GM12878 (cell line): ENCODE measurements at places on chromosomes 1 and 21. TPM values are rescaled to one million over a fixed set of nuclear protein-coding genes. Genes with fewer than 3 reads are reported as not detected.
A peak's percentile ranks its signal among the peaks of the same experiment; 100 is the strongest.

DNA sequence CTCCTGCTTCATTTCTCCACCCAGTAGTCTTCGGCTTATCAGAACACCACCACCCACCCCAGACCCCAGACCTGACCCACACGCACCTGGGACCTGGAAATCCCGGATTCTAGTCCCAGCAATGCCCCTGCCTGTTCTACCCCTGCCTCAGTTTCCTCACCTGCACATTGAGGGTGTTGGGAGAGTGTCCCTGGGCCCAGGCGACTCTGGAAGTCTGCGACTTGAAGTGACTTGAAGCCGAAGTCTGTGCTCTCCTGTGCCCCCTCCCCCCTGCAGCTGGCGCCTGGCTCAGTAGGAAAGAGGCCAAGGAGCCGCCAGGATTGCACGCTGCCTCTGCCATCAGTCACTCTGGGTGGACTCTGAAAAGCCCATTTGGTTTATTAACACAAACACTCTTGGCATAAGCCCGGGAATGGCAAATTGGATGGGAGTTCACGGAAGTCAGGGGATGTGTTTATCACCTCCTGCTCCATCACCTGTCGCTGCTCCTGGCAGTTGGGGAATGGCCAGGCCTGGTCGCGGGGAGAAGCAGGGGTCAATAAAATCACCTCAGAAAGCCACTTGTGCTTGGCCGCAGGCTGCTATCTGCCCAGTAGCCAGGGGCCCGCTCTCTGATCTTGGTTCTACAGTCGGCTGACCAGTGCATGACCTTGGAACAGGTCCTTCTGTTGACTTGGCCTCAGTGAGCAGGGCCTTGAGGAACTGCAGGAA, 132.7 kb downstream of the ACTL8 start:
- no peaks in the 10 kb centered on the region for H3K36me3 ChIP-seq
- no peaks in the 10 kb centered on the region for H3K4me1 ChIP-seq
- H3K4me3 ChIP-seq = no peak overlapping the region
- H3K27ac ChIP-seq = no peak overlapping the region
- H3K27me3 ChIP-seq = no peaks in the 10 kb centered on the region

DNA sequence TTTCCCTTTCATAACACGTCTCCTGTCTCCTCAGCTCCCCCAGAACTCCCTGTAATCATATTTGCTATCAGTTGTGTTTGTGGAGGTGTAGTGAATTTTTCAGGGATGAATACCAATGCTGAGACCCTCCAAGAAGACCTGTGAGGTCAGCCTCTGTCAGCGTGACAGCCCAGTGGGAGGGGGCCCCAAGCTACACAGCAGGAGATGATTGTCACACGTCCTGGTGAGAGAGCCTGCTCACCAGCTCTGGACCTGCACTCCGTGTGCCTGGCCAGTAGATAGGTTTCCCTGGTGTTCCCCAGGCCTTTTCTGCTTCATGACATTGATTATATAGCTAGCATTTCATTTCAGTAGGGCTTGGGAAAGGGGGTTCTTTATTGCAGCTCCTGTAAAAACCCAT, 421.5 kb downstream of the KIF26B start:
- no peaks in the 10 kb centered on the region for H3K4me1 ChIP-seq
- H3K36me3 ChIP-seq = no peaks in the 10 kb centered on the region
- no peak for DNase-seq
- H3K27me3 ChIP-seq = no peaks in the 10 kb centered on the region

DNA sequence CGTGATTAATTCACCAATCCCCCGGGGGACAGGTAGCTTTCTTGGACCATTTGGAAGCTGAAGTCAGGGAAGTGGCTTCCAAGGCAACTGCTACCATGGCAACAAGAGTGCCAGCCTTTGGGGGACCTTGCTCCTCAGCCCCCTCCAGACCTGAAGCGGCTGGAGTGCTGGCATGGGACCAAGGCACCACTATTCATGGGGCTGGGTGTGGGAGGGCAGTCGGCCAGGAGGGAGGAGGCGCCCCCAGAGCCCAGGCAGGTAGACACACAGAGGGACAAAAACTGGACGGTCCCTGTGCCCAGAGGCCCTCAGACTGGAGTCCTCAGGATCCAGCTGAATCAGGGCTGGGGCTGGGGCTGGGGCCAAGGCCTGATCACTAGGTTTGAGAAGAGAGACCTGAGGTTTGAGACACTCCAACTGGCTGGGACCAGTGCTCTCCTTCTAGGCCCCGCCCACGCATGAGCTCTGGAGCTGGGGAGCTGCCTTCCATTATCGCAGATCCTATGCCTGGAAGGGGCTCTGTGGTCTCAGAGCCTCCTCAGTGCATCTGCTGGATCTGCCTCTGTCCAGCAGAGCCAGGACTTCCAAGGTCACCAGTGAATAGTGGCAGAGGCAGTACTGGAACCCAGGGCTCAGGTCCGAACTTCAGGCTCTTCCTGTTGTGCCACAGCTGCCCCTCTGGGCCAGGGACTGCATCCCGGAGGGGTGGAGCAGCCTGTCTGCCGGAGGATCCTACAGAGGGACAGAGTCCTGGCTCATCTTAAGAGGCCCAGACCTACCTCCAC, 3.3 kb upstream of the KNCN start:
- no peak overlapping the region for H3K4me3 ChIP-seq
- H3K4me1 ChIP-seq = no peaks in the 10 kb centered on the region
- H3K36me3 ChIP-seq = no peaks in the 10 kb centered on the region
- no peak for DNase-seq
- H3K27ac ChIP-seq = no peak overlapping the region
- H3K27me3 ChIP-seq = peaks cover 1% of the 10 kb centered on the region; the same call in 1 of the 2 replicates

DNA sequence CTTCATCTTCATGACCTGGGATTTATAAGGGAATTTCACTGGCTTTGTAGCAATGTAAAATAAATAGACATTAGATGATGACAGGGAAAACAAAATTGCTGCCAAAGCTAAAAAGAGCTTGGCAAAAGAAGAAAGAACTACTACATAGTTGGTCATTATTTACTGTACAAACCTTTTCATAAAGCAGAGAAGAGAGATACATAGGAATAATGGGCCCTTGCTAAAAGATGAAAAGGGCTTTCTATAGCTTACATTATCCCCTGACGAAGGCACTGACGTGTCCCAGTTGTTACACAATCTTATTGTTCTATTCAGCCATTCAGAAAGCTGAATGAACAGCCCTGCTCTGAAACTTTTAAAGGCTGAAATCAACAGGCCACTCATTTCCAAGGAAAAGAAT, 57.1 kb downstream of the ZC3H11B start:
- H3K27ac ChIP-seq = no peak overlapping the region
- H3K4me1 ChIP-seq = no peaks in the 10 kb centered on the region
- no peaks in the 10 kb centered on the region for H3K36me3 ChIP-seq
- peaks cover 2% of the 10 kb centered on the region; the same call in 1 of the 2 replicates for H3K27me3 ChIP-seq

DNA sequence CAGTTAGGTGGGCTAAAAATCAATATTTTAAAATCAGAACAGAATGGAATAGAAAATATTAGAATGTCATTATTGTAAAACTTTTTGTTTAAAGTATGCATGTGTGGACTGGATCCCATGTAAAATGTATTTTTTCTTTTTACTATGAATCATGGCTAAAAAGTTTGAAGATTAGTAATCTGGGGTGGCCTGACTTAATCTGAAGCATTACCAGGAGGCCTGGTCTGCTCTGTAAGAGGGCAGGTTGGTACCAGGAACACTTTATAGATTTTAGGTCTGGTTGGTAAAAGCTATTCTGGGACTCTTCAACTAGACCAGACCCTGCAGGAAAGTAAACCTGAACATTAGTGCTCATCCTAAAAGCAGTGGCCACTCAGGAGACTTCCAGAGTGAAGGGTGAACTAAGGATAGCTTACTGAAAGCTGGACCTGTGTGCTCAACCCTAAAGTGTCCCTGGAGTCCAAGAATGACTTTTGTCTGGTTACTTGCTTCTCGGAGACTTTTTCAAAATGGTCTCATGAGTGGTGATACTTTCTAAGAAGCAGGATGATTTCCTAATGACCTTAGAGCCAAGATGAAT, 16.5 kb downstream of the RGL1 start:
- no peak overlapping the region for H3K27ac ChIP-seq
- H3K4me1 ChIP-seq = peaks cover 9% of the 10 kb centered on the region
- H3K36me3 ChIP-seq = no peaks in the 10 kb centered on the region; the same call in 1 of the 2 replicates
- no peaks in the 10 kb centered on the region for H3K27me3 ChIP-seq
- DNase-seq = no peak

- no peak overlapping the region for H3K4me3 ChIP-seq
- no peaks in the 10 kb centered on the region; the same call in 1 of the 2 replicates for H3K27me3 ChIP-seq
- no peak for DNase-seq
- H3K36me3 ChIP-seq = no peaks in the 10 kb centered on the region
- no peak overlapping the region for H3K27ac ChIP-seq
- H3K4me1 ChIP-seq = no peaks in the 10 kb centered on the region
Observed at GRCh38 chr21:45578176-45578801, 36.0 kb upstream of the SLC19A1 start.

DNA sequence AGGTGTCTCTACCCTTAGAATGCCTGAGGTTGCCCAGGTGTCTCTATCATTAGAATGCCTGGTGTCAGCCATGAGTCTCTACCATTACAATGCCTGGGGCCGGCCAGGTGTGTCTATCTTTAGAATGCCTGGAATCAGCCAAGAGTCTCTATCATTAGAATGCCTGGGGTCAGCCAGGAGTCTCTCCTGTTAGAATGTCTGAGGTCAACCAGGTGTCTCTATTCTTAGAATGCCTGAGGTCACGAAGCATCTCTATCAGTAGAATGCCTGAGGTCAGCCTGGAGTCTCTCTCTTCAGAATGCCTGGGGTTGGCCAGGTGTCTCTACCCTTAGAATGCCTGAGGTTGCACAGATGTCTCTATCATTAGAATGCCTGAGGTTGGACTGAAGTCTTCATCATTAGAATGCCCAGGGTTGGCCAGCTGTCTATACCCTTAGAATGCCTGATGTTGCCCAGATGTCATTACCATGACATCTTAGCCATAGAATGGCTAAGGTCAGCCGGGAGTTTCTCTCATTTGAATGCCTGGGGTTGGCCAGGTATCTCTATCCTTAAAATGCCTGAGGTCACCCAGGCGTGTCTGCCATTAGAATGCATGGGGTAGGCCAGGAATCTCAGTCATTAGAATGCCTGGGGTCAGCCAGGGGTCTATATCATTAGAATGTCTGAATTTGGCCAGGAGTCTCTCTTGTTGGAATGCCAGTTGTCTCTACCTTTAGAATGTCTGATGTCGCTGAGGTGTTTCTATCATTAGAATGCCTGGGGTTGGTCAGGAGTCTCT, 44.0 kb downstream of the RNF187 start:
- no peak overlapping the region for H3K4me3 ChIP-seq
- no peaks in the 10 kb centered on the region for H3K27me3 ChIP-seq
- H3K4me1 ChIP-seq = no peaks in the 10 kb centered on the region

DNA sequence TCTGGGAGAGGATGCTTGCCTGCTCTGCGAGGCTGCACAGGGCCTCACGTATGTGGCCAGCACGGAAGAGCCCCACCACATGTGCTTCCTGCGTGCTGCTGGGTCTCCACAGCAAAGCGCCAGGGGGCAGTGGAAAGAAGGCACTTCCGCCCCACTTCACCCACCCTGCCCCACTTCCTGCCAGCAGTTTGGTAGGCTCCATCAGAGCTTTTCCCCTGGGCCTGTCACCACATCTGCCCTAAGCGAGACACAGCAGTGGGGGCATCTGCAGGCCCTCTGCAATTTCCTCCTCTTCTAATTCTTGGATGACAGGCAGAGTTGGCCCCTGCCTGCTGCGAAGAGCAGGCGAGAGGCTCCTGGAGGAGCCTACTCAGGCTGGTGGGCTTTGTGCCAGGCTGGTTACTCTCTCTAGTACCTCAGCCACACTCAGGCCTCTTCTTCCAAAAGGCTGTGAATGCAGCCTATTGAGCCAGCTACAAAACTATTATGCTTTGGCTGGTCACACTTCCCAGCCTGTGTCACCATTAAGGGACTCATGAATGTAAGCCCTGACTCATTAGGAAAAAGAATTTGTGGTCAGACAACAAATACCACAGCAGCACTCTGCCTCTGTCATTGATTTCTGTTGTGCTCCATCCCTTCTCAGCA, 25.0 kb downstream of the CD244 start:
- no peaks in the 10 kb centered on the region for H3K36me3 ChIP-seq
- DNase-seq = peak; percentile 78
- H3K4me1 ChIP-seq = peaks cover 28% of the 10 kb centered on the region
- no peaks in the 10 kb centered on the region for H3K27me3 ChIP-seq

DNA sequence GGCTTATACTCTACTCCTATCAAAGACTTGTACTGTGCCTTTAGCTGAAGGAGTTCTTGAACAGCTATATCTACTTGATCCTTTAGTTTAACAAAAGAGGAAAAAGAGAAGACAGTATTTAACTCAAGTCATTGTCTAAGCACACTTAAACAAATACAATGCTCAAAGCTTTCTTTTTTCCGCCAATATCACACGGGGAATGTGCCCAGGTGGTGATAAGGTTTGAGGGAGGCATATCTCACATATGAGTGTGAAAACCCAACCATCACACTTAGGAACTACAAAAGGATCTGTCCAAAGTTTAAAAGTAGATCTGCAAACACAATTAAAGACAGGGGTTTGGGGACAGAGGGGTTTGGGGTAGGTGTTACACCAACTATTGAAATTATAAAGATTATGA, 59.0 kb upstream of the SLC30A10 start:
- H3K27ac ChIP-seq = no peak overlapping the region
- H3K4me3 ChIP-seq = no peak overlapping the region
- H3K4me1 ChIP-seq = peaks cover 13% of the 10 kb centered on the region
- H3K27me3 ChIP-seq = no peaks in the 10 kb centered on the region
- no peaks in the 10 kb centered on the region; the same call in 1 of the 2 replicates for H3K36me3 ChIP-seq

GRCh38 chr21:45892156-45892915, 89.2 kb upstream of the COL6A1 start:
- H3K36me3 ChIP-seq = no peaks in the 10 kb centered on the region
- H3K4me1 ChIP-seq = no peaks in the 10 kb centered on the region
- no peak overlapping the region for H3K27ac ChIP-seq
- H3K27me3 ChIP-seq = no peaks in the 10 kb centered on the region
- no peak for DNase-seq

- H3K36me3 ChIP-seq = no peaks in the 10 kb centered on the region
- peaks cover 3% of the 10 kb centered on the region for H3K27me3 ChIP-seq
Observed at GRCh38 chr21:33101300-33101911, 31.5 kb downstream of the OLIG1 start.

- H3K27me3 ChIP-seq = no peaks in the 10 kb centered on the region
- no peak for DNase-seq
- no peaks in the 10 kb centered on the region for H3K4me1 ChIP-seq
- no peak overlapping the region for H3K4me3 ChIP-seq
- H3K36me3 ChIP-seq = no peaks in the 10 kb centered on the region
Observed at GRCh38 chr1:63730211-63730610, 43.6 kb upstream of the ROR1 start.

GRCh38 chr1:17194133-17194475, 10.8 kb upstream of the PADI1 start:
- no peak overlapping the region for H3K27ac ChIP-seq
- no peaks in the 10 kb centered on the region for H3K36me3 ChIP-seq
- no peak for DNase-seq
- no peak overlapping the region for H3K4me3 ChIP-seq
- no peaks in the 10 kb centered on the region for H3K27me3 ChIP-seq

The RGSL1 gene
- total RNA-seq = not detected in 2 replicates

The FCRL2 gene
- 0.21 and 0.36 TPM in 2 replicates for total RNA-seq

The ST6GALNAC3 gene
- total RNA-seq = 0.19 and 0.26 TPM in 2 replicates

The PLA2G2A gene
- 0.36 TPM in 1 of 2 replicates, not detected in the other for total RNA-seq

The SUSD4 gene
- 0.33 TPM in 1 of 2 replicates, not detected in the other for total RNA-seq

The C21orf58 gene
- 17.9 and 22.3 TPM in 2 replicates for total RNA-seq
